ENCODE measurements at places on chromosomes 16 and 17.

GRCh38 chr16:30805056-30805369 lies 18.0 kb upstream of the ZNF629 start:
- DNase-seq, result no peak

DNA sequence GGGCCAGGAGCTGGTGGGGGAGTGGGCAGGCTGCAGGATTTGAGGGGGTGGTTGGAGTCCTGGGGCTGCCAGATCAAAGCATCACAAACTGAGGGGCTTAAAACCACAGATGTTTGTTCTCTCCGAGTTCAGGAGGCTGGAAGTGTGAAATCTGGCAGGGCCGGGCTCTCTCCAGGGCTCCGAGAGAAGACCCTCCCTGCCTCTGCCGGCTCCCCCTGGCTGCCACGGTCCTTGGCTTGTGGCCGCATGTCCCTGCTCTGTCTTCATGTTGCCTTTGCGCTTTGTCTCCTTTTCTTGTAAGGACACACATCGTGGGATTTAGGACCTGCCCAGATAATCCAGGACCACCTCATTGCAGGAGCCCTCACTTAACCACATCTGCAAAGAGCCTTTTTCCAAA lies 139.8 kb upstream of the GSE1 start:
- peak; percentile 54 for DNase-seq

DNA sequence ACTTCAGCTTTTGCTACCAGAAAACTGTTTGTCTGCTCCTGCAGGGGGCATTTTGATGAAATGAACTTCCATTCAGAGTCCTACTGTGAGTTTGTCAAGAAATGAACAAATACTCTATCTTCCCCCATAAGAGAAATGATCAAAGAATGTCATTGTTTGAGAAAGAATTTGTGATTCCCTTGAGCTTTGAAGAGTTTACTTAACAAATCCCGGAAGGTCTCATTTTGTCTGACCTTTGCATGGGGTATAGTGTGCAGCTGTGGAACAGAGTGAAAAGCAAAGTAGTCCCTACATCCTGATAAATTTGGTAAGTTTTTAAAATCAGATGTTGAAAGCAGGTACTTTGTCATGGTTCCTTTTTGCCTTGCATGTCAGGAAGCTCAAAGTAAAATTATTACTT lies 178.0 kb downstream of the ABCC12 start:
- peak; percentile 14 for DNase-seq

GRCh38 chr16:79045191-79045590 lies 555.3 kb downstream of the MAF start:
- no peak for DNase-seq

DNA sequence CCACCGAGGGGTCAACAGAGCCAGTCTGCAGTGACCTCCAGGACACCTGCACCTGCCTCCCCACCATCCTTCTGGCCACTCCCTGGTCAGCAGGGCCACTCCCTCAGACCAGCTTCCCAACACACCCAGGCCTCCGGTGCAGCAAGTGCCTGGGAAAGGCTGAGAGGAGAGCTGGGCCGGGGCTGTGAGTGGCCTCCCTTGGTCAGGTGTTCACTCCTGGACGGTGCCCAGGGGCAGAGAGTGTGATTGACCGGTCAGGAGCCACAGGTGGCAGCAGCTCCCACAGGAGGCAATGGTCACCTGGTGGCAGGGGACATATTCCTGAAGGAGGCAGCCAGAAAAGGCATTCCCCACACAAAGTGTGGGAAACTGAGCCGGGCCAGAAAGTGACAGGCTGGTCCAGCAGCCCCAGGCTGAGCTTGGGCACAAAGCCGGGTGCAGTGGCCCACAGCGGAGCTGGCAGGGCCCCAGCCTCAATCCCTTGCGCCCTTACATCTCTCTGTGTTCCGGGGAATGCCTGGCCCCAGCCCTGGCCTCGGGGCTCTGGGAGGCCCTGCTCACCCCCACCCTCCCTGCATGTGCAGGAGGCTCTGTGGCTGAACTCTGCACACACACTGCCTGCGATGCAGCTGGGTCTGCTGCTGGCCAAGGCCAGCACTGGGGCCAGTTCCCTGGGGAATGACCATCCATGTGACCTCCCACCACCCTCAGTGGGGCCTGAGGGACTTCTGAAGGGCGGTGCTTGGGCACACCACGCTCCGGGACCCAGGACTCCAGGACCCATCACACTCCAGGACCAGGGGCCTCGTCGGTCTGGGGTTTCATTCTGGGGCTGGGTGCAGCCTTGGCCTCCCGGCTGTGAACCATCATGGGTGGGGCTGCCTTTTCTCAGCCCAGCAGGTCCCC lies 1.2 kb upstream of the C17orf99 start:
- no peak for DNase-seq

- no peak for DNase-seq
Measured at GRCh38 chr16:72664056-72664508, 383.8 kb downstream of the ZFHX3 start.

DNA sequence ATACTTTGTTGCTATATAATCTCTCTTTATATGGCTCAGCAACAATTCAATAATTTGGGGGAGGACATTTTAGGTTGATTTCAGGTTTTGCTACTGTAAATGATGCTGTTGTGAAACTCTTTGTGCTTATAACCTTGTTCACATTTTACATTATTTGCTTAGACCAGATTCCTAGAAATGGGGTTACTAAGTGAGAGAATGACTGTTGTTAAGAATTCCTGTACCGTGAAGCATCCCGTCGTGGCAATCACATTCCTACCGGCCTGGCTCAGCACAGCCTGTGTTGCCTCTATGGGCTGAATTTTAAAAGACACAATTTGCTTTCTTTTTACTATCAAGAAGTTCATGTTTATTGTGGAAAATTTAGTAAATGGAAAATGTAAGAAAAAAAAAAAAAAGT lies 31.4 kb downstream of the B9D1 start:
- no peak for DNase-seq

DNA sequence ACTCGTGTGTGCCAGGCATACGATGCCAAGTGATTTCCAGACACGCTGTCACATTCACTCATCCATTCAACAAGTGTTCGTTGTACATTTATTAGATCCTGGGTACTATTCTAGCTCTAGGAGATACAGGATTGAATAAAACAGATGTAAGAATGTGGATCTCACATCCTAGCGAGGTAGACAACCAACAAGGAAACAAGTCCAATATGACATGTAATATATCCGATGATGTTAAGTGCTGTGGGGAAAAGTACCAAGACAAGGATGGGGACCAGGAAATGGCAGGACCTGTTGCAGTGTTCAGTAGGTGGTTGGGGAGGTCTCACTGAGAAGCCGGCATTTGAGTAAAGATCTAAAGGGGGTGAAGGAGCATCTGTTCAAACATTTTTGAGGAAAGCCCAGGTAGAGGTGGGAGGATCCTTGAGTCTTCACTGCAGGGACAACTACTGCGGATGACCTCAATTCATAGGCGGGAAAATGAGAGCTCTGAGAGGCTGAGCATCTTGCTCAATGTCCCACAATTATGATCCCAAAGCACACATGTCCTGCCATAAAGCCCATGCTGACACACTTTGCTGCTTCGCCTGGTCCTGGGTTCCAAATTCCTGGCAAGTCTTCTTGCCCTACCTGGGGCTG lies 129.4 kb downstream of the ASIC2 start:
- DNase-seq, result no peak

Data from neural progenitor cell (in vitro differentiated cells).